ENCODE measurements at places on chromosomes 16 and 17.

GRCh38 chr17:72555052-72555451, 434.2 kb downstream of the SOX9 start:
- DNase-seq: no peak

- no peak for DNase-seq
These were observed 778.1 kb upstream of the SOX9 start for GRCh38 chr17:71342737-71343136.

- no peak for DNase-seq
These were observed 1.9 kb upstream of the CCDC102A start for GRCh38 chr16:57538235-57538721.

DNA sequence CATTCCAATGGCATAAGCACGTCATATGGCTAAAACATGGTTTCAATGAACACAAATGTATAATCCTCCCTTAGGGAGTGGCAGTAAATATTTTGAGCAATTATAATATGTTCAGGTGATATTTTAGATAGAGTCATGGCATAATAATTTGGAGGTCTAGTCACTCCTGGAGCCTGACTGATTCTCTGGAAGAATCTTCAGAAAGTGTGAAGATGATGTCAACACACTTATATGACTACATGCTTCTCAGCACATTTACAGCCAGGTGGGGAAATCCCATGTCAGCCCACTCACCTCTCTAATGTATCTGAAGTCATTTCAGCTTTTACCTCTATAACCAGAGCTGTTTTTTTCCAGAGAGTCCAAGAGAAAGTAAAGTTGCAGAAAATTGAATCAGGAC, 474.8 kb downstream of the SHISA9 start:
- no peak for DNase-seq

DNA sequence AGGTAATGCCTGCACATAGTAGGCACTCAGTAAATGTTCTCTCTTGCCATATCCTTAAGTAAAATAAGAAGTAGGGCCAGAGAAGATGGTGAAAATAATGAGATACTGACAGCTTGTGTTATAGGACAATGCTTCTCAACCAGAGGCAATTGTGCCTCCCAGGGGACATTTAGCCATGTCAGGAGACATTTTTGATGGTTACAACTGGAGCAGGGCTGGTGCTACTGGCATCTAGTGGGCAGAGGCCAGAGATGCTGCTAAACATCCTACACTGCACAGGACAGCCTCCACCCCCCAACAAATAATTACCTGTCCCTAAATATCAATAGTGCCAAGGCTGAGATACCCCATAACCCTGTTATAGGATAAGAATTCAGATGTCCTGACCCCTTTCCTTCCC, 1.7 kb downstream of the RAD51D start:
- DNase-seq: no peak

DNA sequence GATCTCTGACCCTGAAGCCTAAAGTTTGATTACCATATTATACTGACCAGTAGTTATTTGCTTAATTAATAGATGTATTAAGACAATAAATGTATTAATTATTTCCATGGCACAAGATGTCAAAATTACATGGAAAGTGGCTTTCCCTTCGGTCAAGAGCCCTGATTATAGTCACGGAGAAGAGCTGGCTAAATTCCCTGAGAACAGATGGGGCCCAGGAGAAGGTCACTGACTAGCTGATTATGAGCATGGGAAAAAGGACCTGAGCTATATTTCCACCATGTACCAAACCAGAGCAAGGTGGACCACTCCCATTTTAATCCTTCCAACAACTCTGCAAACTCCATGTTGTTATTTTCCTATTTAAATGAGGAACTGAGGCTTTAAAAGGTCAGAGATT, 12.9 kb upstream of the MYO18A start:
- no peak for DNase-seq

DNA sequence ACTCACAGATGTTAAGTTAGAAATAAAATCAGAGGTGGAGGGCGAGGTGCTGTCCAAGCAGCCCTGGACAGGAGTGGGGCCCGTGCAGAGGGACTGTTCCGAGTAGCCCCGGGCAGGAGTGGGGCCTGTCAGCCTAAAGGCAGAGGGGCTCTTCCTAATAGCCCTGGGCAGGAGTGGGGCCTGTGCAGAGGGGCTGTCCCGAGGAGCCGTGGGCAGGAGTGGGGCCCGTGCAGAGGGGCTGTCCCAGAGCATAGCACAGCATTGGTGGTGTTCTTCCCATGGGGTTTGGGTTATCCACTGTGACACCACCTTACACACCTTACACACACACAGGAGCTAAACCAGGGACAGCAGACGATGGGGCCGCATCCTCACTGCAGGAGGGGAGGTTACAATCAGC, 10.4 kb downstream of the CEP131 start:
- DNase-seq: no peak

- peak; percentile 36 for DNase-seq
These were observed 51.8 kb downstream of the SMPD3 start for GRCh38 chr16:68396481-68396880.

DNA sequence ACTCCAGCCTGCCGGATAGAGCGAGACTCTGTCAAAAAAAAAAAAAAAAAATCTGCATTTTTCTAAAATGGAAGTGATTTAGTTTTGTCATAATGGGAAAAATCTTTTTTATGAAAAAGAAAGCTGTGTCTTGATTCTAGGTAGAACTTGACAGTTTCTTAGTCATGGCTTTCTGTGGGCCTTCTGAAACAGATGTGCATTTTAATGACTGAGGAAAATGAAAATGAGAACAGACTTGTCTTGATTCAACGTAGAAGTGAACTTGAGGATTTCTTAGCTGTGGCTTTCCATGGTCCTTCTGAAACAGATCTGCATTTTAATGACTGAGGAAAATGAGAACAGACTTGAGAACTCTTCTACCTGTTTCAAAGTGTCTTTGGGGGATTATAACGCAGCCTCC, 171.7 kb downstream of the VPS53 start:
- DNase-seq: no peak

GRCh38 chr17:79844869-79845600, 5.8 kb upstream of the CBX4 start:
- peak; percentile 31 for DNase-seq

GRCh38 chr17:4604111-4604644, 19.8 kb downstream of the SMTNL2 start:
- no peak for DNase-seq

- DNase-seq: no peak
These were observed 47.6 kb downstream of the HS3ST2 start for GRCh38 chr16:22861580-22861979.

- DNase-seq: no peak
These were observed 578.4 kb downstream of the MAF start for GRCh38 chr16:79021991-79022630.

GRCh38 chr17:39753514-39754160, 15.9 kb downstream of the GRB7 start:
- DNase-seq: no peak

DNA sequence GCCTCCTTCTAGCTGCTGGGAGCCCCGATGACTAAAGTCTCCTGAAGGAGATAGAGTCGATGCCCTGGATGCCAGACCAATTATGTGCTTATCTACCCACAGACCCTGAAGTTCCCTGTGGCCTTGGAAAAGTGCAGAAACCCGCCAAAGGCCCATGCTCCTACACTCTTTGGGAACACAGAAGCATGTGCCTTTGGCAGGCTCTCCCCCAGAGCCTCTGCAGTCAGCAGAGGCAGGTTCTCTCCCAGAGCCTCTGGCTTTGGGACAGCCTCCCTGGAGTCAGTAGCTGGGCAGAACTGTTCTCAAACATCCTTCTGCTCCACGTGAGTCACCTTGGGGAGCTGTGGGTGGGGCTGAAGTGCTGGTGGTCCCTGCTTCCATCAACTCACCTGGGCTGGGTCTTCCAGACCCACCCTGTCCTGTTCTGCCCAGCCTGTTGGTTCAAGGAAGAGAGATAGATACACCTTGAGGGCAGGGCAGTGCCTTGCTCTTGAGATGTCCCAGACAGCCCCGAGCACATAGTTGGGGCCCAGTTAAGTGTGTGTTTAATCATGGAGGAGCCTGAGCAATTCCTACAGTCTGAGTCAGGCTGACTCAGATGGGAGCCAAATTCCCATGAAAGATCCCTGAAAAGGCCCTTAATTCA, 3.2 kb upstream of the CDK5RAP3 start:
- no peak for DNase-seq

DNA sequence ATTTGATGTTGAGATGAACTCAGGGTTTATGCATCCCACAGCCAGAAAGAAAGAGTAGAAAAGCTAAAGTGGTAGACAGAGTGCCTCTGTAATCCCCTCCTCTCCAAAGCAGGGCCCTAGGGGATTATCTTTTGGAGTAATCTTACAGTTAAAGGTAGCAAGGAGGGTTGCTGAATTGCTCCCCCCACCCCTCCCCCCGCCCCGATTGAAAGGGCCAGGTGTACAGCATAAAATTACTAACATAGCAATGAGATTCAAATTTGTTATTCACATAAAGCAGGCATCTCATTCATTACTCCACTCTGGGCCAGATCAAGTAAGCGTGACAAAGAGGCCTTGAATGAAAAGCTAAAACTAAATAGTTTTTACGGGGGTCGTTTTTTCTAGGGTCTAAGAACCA, 72.7 kb downstream of the STH start:
- DNase-seq: no peak

DNA sequence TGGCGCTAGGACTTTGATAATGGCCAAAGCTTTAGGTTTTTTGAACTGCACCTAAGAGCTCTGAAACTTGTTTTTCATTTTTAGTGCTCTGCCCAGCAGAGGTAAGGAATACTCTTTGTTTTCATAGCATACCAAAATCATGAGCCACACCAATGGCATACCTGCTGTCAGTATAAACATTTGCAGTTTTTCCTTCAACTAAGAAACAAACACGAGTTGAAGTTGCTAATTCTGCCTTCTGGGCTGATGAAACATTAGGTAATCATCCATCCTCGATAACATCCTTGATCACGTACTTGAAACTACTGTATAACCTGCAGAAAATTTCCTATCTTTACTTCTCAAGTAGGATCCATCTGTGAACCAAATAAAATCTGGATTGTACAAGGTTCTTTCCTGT, 20.6 kb upstream of the B4GALNT2 start:
- no peak for DNase-seq

- no peak for DNase-seq
These were observed 777.6 kb downstream of the KCNJ18 start for GRCh38 chr17:22469941-22470340.

DNA sequence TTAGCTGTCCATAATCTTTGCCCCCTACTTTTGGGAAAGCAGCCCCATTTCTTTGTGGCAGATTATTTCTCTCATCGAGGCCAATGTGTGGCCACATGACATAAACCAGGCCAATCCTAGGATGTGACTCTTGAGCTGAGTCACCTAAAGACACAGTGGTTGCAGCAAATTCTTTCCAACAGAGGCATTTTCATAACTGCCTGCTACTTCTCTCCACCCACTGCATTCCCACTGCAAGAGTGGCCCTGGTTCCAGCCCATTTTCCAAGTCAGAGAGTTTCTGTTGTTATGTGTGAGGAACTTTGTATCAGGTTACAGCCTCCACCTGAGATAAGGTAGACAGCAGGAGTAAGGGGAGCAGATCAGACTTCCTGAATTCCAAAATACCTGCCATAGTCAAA, 195.2 kb downstream of the RGS9 start:
- no peak for DNase-seq

DNA sequence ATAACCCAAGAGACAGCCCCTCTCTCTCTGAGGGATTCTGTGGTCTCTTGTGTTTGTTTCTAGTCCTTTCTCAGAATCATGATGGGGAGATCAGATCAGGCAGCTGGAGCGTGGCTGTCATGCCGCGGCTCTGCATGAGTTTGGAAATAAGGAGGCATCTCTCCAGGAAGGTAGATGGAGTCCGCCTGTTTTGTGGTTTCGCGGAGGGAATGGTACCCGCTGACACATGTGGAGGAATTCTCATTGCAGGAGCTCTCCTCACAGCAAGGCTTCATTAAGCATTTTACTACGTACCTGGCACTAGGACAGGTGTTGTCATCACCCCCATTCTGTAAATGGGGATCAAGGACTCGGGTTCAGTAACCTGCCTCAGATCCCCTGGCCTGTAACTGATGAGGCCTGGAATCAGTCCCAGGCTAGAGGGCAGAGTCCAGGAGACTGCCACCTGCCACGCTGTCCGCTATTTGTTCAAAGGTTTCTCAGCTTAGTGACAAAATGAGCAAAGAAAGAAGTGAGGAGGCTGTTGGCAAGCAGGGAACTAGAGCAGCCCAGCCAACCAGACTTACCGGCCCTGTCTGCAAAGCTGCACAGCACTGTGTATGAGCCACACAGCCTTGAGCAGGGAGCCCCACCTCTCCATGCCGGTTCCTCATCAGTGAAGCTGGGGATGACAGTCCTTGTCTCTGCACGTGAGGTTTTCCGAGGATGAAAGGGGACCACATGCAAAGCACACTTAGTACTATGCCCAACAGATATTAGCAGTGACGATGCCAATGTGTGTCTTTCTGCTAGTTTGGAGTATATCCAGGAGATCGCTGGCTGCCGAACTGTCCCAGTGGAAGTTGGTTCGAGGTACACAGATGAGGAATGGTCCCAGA, 11.0 kb downstream of the KDM8 start:
- DNase-seq: no peak

GRCh38 chr17:36894925-36895324, 42.4 kb upstream of the LHX1 start:
- no peak for DNase-seq

DNA sequence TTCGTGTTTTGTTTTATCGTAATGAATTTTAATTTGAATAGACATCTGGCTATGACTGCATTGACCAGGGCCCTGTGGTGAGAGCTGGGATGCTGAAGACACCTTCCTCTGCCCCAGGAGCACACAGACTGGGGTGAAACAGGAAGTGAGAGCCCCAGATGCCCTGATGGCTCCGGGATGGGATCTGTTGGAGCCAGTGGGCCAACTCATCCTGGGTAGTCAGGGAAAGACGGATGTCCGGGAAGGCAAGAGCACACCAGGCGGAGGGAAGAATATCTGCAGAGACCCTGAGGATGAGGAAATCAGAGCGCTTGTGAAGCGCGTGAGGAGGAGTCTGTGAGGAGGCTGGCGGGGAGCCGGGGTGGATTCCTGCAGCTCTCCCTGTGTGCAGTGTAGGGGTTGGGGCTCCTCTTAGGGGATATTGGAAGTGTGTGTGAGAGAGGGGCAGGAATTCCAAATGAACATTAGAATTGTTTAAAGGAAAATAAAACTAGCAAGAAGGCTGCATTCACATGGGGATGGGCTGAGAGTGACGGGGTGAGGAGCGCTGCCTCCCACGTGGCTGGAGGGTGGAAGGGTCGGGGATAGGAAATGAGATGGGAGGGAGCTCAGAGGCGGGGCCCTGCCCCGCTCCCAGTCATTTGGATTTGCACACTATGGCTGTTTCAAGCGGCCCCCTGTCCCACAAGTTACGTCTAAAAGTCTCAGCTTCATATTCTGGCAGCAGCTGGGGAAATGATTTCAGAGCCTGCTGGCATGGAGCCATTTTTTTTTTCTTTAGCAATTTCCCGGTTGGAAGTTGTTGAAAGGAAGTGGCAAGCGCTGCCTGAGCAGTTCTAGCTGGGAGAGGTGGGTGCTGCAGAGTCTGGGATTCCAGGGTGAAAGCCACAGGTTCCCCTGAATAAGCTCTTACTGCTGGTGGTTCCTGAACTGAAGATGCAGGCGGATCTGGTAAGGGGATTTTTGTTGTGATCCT, 71.2 kb upstream of the LGALS9 start:
- DNase-seq: no peak

- no peak for DNase-seq
These were observed 711.1 kb upstream of the SOX9 start for GRCh38 chr17:71409712-71410111.
